ENCODE measurements at places on chromosomes 7 and 10. TPM values are rescaled to one million over a fixed set of nuclear protein-coding genes. Genes with fewer than 3 reads are reported as not detected.
A peak's percentile ranks its signal among the peaks of the same experiment; 100 is the strongest.

DNA sequence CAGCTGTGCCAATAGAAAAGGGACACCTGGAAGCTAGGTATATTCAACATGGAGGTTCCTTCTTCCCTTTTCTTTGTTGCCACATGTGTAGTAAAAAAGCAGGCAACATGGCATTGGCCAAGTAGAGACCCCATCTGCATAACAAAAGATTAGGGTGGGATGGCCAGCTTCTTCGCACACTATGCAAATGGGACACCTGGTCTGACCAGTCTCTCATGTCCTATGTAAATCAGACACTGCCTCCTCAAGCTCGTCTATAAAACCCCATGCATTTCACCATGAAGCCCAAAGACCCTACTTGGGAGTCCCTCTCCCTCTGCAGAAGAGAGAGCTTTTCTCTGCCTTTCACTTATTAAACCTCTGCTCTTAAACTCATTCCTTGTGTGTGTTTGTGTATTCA lies 53.9 kb downstream of the MYL10 start:
- H3K27me3 ChIP-seq, result no peaks in the 10 kb centered on the region
- no peak overlapping the region for H3K4me3 ChIP-seq
- no peaks in the 10 kb centered on the region for H3K4me1 ChIP-seq

DNA sequence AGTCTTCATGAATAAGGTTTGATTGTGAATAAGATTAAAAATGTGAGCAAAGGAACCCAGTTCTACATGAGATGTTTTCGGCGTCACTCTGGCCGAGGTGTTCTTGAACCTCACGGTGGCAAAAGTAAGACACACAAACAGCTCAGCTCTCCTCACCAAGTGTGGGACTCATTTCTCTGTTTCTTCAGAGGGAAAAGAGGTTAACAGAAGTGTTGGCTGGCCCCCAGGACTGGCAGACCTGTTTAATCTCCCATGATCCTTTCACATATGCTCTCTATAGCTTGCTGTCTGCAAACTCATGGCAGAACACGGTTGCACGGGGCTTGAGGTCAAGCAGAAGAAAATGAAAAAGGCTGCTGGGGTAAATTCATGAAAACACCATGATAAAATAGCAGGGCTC lies 394.4 kb downstream of the CALN1 start:
- H3K27me3 ChIP-seq, result no peaks in the 10 kb centered on the region
- no peak overlapping the region for H3K27ac ChIP-seq
- no peaks in the 10 kb centered on the region for H3K36me3 ChIP-seq

DNA sequence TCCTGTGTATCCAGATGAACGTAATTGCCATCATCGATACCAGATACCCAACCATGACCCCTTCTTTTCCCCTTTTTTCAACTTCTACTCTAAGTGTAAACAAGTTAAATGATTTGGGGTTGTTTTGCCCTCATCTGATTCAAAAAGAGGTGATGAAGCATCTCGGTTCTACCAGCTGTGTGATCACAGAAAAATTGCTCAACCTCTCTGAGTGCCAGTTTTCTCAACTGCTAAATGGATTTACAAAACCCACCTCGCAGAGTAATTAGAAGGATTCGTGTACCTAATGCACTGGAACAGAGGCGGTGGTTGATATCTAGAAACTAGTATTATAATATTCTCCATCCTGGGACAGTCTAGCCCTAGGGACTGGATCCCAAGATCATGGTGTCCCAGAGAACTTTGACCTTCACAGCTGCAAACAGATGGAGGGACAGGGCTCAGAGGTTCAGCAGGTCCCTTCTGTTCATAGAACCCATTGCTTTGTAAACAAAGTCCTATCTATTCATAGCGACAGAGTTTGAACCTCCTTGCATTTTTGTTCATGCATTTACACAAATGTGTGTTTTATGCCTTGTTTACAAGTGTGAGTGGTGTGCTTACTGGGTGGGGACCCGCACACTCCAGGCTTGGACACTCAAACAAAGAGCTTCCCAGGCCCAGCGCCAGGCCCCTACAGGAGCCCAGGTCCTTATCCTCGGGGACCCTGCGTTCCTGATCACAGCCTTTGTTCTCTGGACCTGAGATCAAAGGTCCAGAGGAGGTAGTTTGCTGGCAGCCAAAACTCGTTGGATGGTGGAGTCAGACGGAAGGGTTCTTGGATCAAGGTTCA lies 46.4 kb downstream of the CALML3 start:
- H3K27ac ChIP-seq, result no peak overlapping the region
- H3K36me3 ChIP-seq, result no peaks in the 10 kb centered on the region
- H3K4me3 ChIP-seq, result no peak overlapping the region
- peaks cover 38% of the 10 kb centered on the region for H3K4me1 ChIP-seq
- no peak for DNase-seq

GRCh38 chr7:47537716-47538675 lies 43.9 kb downstream of the TNS3 start:
- no peak overlapping the region for H3K4me3 ChIP-seq
- no peaks in the 10 kb centered on the region for H3K36me3 ChIP-seq
- H3K27me3 ChIP-seq, result peaks cover 21% of the 10 kb centered on the region
- H3K4me1 ChIP-seq, result peaks cover 32% of the 10 kb centered on the region
- no peak overlapping the region for H3K27ac ChIP-seq
- no peak for DNase-seq

DNA sequence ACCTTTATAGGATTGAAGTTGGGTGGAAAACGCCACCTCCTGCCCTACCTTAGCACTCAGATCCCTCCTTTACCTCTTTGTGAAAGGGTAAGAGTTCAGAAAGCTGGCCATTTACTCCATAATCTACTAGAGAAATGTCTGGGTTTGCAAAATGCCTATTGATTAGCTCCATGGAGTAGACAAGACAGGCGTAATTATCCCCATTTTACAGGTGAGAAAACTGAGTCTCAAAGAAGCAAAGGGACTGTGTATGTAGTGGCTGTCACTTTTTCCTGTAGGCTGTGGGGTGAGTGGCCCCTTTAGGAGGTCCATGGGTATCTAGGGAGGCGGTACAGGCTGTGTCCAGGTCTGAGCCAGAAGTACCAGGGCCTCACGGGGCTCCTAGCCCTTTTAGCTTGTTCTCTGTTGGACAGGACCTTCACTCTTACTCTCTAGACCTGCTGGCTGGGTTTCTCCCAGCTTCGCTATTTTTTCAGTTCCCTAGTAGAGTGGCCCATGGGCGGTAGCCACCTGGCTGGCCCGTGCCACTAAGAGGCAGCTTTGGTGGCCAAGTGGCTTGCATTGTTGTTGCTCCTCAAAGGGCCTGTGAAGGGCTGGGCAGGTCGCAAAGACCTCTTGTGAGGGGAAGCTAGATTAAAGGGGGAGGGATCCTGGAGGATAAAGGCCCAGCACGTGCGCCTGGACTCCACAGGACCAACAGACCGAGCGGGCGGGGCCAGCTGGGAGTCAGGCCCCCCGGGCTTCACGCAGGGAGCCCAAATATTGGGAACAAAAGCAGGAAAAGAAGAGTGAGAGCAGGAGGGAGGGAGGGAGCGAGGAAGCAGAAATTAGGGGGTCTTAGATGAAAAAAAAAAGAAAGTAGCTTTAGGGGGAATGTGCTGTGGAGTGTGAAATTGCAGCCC lies 4.7 kb upstream of the PAX2 start:
- DNase-seq, result no peak
- H3K27me3 ChIP-seq, result peaks cover 99% of the 10 kb centered on the region
- H3K4me3 ChIP-seq, result no peak overlapping the region

- no peaks in the 10 kb centered on the region for H3K4me1 ChIP-seq
- no peaks in the 10 kb centered on the region for H3K36me3 ChIP-seq
- H3K27me3 ChIP-seq, result no peaks in the 10 kb centered on the region
- no peak overlapping the region for H3K4me3 ChIP-seq
- DNase-seq, result no peak
These were observed 41.4 kb upstream of the LAMB1 start for GRCh38 chr7:108044345-108044744.

GRCh38 chr10:76408646-76409045 lies 977.2 kb downstream of the LRMDA start:
- no peaks in the 10 kb centered on the region for H3K4me1 ChIP-seq
- no peak for DNase-seq
- no peak overlapping the region for H3K4me3 ChIP-seq
- H3K36me3 ChIP-seq, result no peaks in the 10 kb centered on the region
- no peaks in the 10 kb centered on the region for H3K27me3 ChIP-seq

DNA sequence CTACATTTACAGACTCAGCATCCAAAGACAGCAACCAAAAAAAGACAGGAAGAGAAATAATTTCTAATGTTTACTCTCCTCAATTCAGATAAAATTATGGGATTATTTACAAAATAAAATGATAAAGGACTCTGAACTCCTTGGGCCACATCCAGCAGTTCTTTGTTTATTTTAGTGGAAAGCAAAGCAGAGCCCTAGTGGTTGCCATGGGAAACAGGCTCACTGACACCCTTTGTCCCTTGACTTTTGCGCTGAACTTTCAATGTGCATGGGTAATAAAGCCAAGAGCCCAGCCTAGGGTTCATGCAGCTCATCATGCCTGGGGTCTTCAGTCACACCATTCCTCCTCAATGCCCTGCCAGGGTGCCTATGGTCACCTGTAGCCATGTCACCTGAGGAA lies 442.6 kb upstream of the IGFBP3 start:
- no peak overlapping the region for H3K4me3 ChIP-seq
- no peak overlapping the region for H3K27ac ChIP-seq
- no peaks in the 10 kb centered on the region for H3K36me3 ChIP-seq
- no peaks in the 10 kb centered on the region for H3K27me3 ChIP-seq
- H3K4me1 ChIP-seq, result no peaks in the 10 kb centered on the region

GRCh38 chr7:102387064-102387463 lies 9.1 kb upstream of the PRKRIP1 start:
- no peak overlapping the region for H3K4me3 ChIP-seq
- H3K27me3 ChIP-seq, result no peaks in the 10 kb centered on the region
- DNase-seq, result no peak
- H3K4me1 ChIP-seq, result no peaks in the 10 kb centered on the region
- peaks cover 4% of the 10 kb centered on the region for H3K36me3 ChIP-seq

GRCh38 chr10:101112799-101113594 lies 18.1 kb upstream of the TLX1 start:
- no peak overlapping the region for H3K4me3 ChIP-seq
- DNase-seq, result no peak
- H3K27ac ChIP-seq, result no peak overlapping the region
- peaks cover 24% of the 10 kb centered on the region for H3K27me3 ChIP-seq
- no peaks in the 10 kb centered on the region for H3K4me1 ChIP-seq
- H3K36me3 ChIP-seq, result no peaks in the 10 kb centered on the region

GRCh38 chr7:26136831-26137230 lies 15.2 kb upstream of the NFE2L3 start:
- H3K27me3 ChIP-seq, result no peaks in the 10 kb centered on the region
- H3K4me3 ChIP-seq, result no peak overlapping the region
- no peaks in the 10 kb centered on the region for H3K4me1 ChIP-seq

DNA sequence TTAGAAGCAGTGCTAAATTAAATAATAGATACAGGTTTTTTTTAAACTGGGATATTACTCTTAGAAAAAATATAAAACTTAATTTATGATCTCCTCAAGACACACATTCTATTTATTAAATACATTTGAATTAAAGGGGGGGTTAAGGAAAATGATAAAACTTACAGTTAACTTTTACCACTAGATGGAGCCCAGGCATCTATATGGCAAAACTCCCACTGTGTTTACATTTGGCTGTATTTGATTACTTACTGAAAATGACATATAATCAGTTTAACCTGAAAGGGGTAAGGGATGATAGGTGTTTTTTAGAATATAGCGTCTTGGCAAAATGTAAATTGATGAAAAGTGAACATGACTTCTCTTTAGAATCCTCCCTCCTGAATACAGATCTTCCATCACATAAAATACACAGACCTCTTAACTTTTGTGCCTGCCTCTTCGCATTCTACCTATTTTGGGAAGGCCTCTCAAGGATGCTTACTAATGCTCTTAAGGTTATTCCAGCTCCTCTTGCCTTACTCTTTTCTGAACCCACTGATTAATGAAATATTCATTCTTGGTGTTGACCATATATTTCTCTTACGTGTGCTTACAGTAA lies 235.7 kb downstream of the AGMO start:
- H3K36me3 ChIP-seq, result no peaks in the 10 kb centered on the region
- H3K4me1 ChIP-seq, result no peaks in the 10 kb centered on the region
- no peak overlapping the region for H3K4me3 ChIP-seq
- no peak for DNase-seq

- peaks cover 36% of the 10 kb centered on the region for H3K4me1 ChIP-seq
- H3K4me3 ChIP-seq, result no peak overlapping the region
- H3K36me3 ChIP-seq, result peaks cover 17% of the 10 kb centered on the region
- DNase-seq, result peak; percentile 72
These were observed 8.4 kb upstream of the PGAM2 start for GRCh38 chr7:44073664-44074348.

DNA sequence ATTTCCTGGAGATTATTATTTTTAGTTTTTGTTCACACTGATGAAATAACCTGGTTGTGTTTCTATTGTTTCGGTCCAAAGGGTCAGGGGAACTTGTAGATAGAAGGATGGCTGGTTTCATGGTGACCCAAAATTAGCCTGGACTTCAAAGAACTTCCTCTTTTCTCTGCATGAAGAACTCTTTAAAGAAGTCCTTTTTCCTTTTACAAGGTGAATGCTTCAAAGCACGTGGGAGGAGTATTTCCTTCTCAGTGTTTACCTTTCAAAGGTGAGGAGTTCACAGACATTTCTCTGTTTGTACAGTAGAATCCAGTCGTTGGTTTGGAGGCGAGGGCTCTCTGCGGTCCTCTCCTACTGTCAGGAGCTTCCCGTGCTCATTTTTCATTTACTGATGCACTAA lies 561.7 kb downstream of the GATA3 start:
- peaks cover 24% of the 10 kb centered on the region for H3K4me1 ChIP-seq
- no peak for DNase-seq
- H3K36me3 ChIP-seq, result no peaks in the 10 kb centered on the region

- DNase-seq, result no peak
- H3K36me3 ChIP-seq, result no peaks in the 10 kb centered on the region
- peaks cover 14% of the 10 kb centered on the region for H3K27me3 ChIP-seq
- no peaks in the 10 kb centered on the region for H3K4me1 ChIP-seq
- H3K27ac ChIP-seq, result no peak overlapping the region
These were observed 75.0 kb downstream of the PDGFA start for GRCh38 chr7:444606-445005.

GRCh38 chr10:32454148-32454547 lies 8.2 kb downstream of the CCDC7 start:
- DNase-seq, result no peak
- H3K27ac ChIP-seq, result no peak overlapping the region
- no peak overlapping the region for H3K4me3 ChIP-seq
- no peaks in the 10 kb centered on the region for H3K27me3 ChIP-seq
- no peaks in the 10 kb centered on the region for H3K36me3 ChIP-seq

GRCh38 chr10:128219295-128219694 lies 93.1 kb upstream of the MKI67 start:
- no peaks in the 10 kb centered on the region for H3K4me1 ChIP-seq
- H3K4me3 ChIP-seq, result no peak overlapping the region
- DNase-seq, result no peak
- no peaks in the 10 kb centered on the region for H3K27me3 ChIP-seq
- H3K36me3 ChIP-seq, result no peaks in the 10 kb centered on the region

The KCNMA1 gene
- 6.3 TPM for polyA plus RNA-seq

The PTPRN2 gene
- polyA plus RNA-seq, result not detected

The ACSM6 gene
- 0.04 TPM for polyA plus RNA-seq

The C10orf62 gene
- 0.06 TPM for polyA plus RNA-seq

The TECPR1 gene
- polyA plus RNA-seq, result 3.7 TPM

The VSTM4 gene
- not detected for polyA plus RNA-seq

The STK31 gene
- 0.01 TPM for polyA plus RNA-seq

The TCAF2 gene
- polyA plus RNA-seq, result 1.2 TPM

The SYT15 gene
- 0.07 TPM for polyA plus RNA-seq

The VPS26A gene
- 64.3 TPM for polyA plus RNA-seq
